ENCODE measurements at places on chromosomes 5 and 9.

GRCh38 chr5:36751886-36752285 lies 124.7 kb upstream of the NIPBL start:
- DNase-seq: no peak

GRCh38 chr5:175463641-175464040 lies 14.7 kb upstream of the SFXN1 start:
- DNase-seq: no peak

DNA sequence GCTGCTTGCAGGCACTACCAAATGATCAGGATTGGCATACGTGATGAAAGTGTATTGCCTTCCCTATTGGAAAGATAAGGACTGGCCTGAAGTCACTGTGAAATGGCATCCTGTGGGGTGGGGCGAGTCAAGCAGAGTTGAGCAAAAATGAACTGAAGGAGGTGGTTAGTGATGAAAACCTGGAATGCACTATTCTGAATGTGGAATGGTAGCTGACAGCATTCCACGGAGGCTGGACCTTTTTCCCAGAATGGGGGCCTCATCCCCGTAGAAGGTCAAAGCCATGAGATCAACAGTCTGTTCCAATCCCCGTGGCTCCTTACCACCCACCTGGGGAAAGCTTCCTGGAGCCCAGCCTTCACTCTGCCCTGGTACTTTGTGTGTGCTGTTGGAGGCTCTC lies 37.7 kb downstream of the ASS1 start:
- DNase-seq: no peak

GRCh38 chr5:35205186-35205585 lies 25.1 kb downstream of the PRLR start:
- no peak for DNase-seq

- no peak for DNase-seq
Observed at GRCh38 chr5:166399781-166400180, 1891.7 kb upstream of the WWC1 start.

- DNase-seq: no peak
Observed at GRCh38 chr5:179870403-179870903, 11.8 kb upstream of the MRNIP start.

DNA sequence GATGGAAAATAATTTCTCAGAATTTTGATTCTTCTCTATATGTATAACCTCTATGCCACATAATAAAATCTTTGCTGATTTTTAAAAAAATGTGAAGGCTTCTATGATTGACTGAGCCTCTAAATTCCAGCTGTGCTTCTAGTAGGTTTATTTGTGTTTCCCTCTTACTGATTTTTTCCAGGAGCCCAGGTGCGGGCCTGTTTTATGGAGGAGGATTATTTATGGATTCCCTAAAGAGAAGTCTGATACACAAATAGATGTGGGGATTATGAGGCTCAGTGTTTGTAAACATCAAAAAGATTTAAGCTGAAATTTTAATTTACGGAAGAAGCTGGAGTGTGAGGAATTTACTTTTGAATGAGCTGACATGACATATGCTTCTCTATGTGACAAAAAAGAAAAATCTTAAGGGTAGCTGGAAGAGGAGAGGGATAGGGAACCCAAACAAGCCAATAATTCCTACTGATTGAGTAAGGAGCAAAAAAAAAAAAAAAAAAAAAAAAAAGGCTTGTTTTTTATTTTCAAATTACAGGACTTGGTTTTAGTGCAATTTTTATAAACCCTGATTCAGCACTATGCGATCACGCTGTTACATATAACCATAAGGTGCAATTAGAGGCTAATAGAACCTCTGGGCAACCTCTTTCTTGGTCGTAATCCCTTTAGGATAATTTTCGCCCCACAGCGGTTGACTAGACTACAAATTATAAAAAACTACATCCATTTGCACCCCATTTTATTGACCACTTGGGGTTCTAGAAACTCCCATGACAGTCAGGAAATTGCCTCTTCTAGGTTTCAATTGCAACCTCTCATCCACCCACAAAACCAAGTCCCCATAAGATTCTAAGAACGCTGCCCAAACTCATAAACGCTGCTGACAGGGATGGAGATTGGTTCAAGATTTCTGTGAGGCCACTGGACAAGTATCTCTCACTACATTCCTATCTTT lies 44.4 kb upstream of the RAI14 start:
- DNase-seq: no peak

GRCh38 chr5:134097211-134097749 lies 17.2 kb upstream of the TCF7 start:
- no peak for DNase-seq

DNA sequence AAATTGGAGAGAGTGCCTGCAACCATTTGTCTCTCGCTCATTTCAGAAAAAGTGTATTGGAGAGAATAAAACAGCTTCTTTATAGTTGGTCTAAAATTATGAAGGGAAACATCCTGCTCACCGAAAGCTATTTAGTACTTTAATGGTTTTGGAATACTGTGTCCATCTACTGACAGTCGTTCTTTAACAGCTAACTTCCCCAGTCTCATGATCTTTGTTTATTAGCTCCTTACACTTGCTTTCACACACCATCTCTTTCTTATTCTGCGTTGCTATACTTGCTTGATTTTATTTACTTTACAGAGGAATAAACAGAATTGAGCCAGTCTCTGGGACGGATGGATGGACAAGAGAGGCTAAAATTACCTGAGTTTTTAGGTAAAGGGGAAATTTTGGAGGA lies 229.3 kb downstream of the CCDC171 start:
- DNase-seq: no peak

- DNase-seq: no peak
Observed at GRCh38 chr5:115309751-115310370, 13.4 kb upstream of the CCDC112 start.

GRCh38 chr9:117704597-117704996 lies 394 bp downstream of the TLR4 start:
- DNase-seq: no peak

DNA sequence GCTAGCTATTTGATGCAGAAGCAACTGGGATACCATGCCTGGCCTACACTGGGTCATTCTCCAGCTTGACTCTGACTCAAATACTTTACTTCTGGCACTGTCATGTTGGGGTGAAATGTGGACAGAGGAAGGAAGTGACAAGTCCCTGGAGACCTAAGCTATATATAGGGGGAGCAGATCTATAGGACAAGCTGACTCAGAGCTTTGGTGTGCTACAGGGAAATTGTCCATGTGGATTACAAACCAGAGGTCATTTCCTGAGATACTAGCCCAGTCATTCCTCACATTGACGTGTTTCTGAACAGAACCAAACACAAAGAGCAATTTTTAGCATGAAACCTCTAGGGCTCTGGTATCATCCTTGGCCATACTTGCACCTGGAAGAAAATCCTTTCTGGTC lies 531.6 kb upstream of the CLINT1 start:
- DNase-seq: no peak

GRCh38 chr5:32475334-32476097 lies 31.0 kb upstream of the ZFR start:
- no peak for DNase-seq

DNA sequence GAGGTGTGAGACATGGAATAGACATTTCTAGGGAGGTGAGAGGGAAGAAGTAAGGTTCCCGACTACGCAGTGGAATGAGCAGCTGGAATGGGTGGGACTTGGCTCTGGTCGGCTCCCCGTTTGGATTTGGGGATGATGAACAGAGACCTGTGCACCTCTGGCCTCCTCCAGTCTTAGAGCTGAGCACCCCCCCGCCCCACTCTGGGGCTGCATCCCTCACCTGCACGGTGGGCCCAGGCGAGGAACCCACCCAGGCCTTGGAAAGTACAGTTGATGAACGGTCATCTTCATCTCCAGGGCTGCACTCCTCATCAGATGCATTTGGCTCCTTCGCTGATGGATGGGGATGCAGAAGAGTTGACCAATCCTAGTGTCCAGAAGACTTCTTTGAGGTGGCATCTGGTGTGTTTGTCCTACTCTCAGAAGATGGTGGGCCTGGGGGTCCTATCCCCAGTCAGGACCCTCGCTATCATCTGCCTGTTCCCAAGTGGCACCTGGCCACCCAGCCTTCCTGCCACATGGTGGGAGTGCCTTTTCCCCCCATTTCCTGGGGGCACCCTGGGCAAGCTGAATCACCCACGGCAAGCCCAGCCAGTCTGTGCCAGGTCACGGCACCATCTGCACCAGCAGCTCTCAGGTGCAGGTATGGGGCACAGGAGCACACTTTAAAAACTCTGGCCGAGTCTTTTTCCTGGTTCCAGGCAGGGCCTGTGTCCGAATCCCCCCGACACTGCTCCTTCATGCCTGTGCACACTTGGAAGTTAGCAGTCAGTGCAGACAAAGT lies 70.5 kb downstream of the GTF3C4 start:
- no peak for DNase-seq

- no peak for DNase-seq
Observed at GRCh38 chr9:114281473-114282103, 41.3 kb upstream of the ORM1 start.

GRCh38 chr5:175811589-175811988 lies 59.8 kb upstream of the CPLX2 start:
- DNase-seq: no peak

- DNase-seq: no peak
Observed at GRCh38 chr5:153237671-153238332, 252.7 kb upstream of the GRIA1 start.

GRCh38 chr5:55160493-55161209 lies 680 bp downstream of the GPX8 start:
- no peak for DNase-seq

DNA sequence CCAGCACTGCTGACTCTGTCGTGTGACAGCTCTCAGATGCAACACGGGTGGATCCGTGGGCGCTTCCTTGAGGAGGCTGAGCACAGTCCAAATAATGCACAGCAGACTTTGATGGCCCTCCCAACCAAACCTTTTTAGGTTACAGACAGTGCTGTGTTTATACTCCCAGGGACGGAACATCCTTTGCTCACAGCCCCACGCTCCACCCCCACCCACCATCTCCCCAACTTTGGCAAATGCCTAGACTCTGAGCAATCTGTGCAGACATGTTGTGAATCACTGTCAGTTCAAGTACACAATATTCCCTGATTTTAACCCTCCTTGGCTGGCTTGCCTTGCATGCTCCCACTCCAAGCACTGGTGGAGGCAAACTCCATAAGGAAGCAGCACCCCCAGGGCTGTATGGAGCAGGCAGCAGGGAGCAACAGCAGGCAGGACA lies 324.6 kb downstream of the MLLT3 start:
- DNase-seq: no peak

DNA sequence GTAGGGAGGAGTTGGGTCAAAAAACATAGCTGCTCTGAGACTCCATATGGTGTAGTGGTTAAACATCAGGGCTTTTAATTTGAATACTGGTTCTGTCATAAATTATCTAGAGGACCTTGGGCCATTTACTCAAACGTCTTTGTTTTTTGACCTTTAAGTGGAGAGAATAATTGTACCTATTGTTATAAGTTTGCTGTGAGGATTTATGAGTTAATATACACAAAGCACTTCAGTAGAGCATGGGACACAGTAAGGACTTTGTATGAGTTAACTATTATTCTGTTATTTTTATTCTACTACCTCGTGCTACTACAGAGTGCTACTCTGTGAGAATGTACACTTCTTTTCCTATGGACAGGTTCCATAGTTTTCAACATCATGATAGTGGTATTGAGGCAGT lies 123.7 kb upstream of the TNC start:
- DNase-seq: no peak

DNA sequence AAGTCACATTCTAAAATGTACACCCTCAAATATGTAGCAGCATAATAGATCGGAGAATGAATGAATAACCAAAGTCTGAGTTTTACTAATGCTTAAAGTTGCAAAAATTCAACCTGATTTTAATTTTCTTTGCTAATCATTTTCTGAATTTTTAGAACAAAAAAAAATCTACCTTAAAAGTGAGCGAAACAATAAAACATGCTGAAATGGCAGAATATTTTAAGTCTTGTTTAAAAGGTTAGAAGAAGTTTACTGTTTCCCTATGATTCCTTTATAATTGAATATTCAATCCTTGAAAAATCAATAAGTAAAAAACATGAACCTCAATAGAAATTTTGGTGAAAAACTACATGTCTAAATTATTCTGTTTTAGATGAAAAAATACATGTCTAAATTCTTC lies 27.1 kb upstream of the ZNF462 start:
- no peak for DNase-seq

DNA sequence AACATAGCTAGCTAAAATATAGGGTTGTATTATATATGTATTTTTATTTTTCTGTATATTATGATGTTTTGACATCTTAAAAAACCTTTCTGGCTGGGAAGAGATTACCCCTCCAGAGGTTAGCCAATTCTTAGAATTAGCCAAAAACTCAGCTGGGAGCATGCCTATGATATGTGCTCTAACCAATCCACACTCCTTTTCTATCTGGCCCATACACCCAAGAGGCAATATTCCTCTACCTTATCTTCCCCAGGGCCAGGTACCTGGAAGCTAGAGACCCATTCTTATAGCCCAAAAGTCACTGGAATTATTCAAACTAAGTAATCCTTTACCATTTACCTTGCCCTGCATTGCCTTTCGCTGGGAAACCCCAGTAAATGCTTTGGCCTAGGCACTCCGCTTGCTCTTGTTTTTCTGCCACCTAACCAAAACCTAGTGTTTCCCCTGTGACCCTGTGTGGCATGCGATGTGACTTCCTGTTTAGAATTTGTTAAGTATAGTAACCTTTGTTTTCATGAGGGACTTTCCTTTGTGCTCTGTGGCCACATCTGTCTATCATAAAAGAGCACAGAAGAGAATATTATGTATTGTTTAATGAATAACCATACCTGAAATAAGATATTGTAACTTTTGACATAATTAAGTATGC lies 37.4 kb downstream of the CSNK1G3 start:
- peak; percentile 17 for DNase-seq

DNA sequence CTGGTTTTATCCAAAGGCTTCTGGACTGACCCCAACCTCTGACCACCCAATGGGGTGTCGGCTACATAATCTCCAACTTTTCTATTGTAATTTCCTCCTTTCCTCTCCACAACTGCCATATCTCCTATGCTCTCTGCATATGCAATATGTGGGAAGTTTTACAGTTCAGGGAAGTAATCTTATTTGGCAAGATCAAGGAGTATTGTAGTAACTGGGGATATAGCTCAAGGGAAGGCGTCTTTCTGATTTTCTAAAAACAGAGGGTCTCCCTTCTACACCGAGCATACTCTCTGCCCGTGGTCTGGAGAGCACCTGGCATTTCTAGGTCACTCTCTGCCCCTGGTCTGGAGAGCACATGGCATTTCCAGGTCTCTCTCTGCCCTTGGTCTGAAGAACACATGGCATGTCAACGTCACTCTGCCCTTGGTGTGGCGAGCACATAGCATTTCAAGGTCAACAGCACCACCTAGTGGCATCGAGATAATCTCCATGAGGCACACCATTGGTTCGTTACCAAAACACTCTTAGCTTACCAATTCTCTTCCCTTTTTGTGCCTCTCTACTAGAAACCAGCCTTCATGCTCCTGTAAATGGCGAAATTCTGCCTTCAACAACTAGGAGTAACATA lies 616.4 kb upstream of the NUDT12 start:
- DNase-seq: no peak

DNA sequence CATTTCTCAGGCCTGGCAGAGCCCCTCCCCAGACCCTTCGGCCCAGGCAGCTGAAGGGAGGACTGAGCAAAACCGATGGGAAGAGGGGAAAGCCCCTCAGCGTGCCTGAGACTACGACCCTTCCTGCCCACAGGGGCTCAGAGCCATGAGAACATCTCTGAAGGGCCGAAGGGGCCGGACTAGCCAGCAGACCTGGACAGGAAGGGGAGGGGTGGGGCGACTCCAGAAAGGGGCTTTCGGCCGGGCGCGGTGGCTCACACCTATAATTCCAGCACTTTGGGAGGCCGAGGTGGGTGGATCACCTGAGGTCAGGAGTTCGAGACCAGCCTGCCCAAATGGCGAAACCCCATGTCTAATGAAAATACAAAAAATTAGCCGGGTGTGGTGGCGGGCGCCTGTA lies 85.8 kb upstream of the PHYKPL start:
- no peak for DNase-seq

Measured in activated CD4-positive, alpha-beta T cell treated with anti-CD3 and anti-CD28 coated beads, Interleukin-2, amount 50 U/mL, for 24 hours (primary cell).